ENCODE measurements at places on chromosomes 1 and 21.

- no peak for DNase-seq
Measured at GRCh38 chr1:232422098-232422497, 207.8 kb downstream of the SIPA1L2 start.

- DNase-seq: no peak
Measured at GRCh38 chr21:45365608-45366241, 39.2 kb upstream of the COL18A1 start.

- no peak for DNase-seq
Measured at GRCh38 chr1:246954126-246954525, 22.4 kb upstream of the AHCTF1 start.

- no peak for DNase-seq
Measured at GRCh38 chr1:87958716-87959115, 630.0 kb downstream of the LMO4 start.

GRCh38 chr1:205359771-205360565 is 3.2 kb upstream of the KLHDC8A start:
- DNase-seq: peak; percentile 55

- no peak for DNase-seq
Measured at GRCh38 chr1:102783487-102783886, 324.8 kb downstream of the COL11A1 start.

DNA sequence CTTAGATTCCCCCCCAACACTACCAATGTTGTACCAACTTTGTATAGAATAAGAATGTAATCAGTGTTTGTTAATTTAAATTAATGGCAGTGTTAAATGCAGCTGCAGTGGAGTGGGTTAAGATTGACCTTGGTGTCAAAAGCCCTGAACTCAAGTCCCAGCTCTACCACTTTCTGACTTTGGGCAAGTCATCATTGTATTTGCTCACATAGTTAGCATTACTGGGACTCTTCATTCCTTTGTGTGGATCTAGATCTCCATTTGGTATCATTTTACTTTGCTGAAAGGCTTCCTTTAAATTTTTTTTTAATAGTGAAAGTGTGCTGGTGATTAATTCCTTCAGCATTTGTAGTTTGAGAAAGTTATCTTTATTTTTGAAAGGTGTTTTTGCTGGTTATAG is 22.2 kb upstream of the PHGDH start:
- no peak for DNase-seq

GRCh38 chr1:230682274-230682673 is 31.6 kb downstream of the AGT start:
- peak; percentile 64 for DNase-seq

- no peak for DNase-seq
Measured at GRCh38 chr21:44295163-44295573, 4.7 kb upstream of the PFKL start.

GRCh38 chr1:103372866-103373265 is 152.6 kb upstream of the RNPC3 start:
- DNase-seq: no peak

DNA sequence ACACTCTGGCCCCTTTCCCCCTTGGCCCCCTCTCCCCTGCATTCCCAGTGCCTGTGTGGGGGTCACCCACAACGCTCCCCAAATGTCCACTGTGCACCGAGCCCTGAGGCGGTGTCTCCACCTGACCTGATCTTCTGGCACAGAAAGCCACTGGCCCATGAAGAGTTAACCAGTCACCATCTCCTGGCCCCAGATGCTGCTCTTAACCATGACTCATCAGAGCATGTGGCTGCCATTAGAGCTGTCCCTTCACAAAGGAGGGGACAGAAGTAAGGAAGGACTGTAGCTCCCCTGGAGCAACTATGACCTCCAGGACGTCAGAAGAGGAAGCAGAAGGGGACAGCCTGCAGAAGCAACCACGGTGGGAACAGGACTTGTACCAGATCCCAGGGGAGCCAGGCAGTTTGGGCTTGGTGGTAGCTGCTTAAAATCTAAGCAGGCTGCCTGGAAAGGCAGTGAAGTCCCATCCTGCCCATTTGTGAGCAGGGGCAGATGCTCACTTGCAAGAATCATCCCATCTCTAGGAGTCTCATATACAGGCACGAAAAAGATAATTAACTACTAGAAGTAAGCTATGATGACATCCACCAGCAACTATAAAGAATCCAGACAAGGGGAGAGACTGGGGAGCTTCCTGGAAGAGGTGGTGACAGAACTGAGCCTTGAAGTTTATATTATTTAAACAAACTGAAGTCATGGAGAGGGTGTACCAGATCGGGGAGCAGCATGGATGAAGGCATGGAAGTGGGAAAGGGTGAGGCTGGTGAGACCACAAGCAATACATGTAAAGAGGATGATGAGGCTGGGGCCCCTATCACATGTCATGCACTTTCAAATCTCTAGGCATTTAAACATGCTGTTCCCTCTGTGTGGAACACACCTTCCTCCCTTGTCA is 1.1 kb upstream of the TTC39A start:
- no peak for DNase-seq

DNA sequence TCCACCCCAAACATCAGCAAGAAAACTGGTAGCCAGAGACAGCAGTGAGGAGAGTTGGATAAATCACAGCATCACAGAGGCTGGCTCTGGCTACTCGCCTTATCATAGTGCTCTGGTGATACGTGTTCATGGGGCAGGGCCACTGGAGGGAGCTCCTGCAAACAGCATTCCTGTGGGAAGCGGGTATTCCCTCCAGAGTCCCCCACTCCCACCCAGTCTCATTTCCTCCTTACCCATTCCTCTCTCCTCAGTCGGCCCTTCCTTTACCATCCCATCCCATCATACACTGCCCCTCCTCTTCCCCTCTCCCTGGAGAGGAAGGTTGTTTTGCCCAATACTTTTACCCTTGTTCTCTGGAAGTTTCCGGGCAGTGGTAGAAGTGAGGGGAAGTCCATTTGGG is 7.1 kb downstream of the NHLH2 start:
- peak; percentile 64 for DNase-seq

DNA sequence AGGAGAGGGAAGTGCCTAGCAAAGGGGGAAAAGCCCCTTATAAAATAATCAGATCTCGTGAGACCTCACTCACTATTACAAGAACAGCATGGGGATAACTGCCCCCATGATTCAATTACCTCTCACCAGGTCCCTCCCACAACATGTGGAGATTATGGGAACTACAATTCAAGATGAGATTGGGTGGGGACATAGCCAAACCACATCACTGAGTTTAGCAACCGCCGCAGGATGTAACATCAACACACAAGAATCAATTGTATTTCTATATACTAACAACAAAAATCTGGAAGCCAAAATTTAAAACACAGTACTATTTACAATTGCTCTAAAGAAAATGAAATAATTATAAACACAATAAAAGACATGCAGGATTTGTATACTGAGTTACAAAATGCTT is 21.9 kb downstream of the DIRAS3 start:
- DNase-seq: no peak

DNA sequence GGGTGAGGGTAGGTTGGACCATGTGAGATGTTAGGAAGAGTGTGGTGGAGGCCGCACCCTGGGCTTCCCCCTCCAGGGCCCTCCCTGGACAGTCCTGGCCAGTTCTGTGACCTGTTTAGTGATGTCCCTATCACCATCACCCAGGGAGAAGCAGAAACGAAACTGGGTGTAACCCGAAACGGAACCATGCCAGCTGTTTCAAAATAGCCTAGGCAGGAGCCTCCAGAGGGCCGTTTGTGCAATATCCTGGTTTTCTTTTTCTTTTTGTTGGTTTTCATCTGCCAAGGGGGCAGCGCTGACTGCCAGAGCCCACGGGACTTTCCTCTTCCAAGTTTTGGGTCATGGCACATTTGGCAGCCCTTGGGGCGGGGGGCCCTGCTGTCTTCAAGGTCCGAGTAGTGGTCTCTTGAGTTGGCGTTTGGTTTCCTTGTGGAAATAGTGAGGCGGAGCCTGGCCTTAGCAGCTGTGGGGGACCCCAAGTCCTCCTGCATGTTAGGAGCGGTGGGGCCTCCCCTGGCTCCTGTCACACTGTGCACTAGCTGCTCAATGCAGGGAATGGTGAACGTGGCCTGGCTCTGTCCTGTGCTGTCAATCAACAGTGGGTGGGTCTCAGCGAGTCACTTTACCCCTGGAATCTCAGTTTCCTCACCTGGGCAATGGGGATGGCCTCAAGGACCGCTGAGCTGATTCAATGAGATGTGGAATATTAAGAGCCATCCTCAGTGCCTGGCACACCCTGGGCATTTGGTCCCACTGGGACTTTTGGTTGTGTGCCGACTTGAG is 90.7 kb downstream of the ARHGEF10L start:
- peak; percentile 71 for DNase-seq

GRCh38 chr1:109391157-109391556 is 6.6 kb downstream of the SORT1 start:
- no peak for DNase-seq

- no peak for DNase-seq
Measured at GRCh38 chr1:17168091-17168876, 36.6 kb upstream of the PADI1 start.

All from head of caudate nucleus (tissue), 42 donors.